ENCODE measurements at places on chromosomes 3 and 15.

GRCh38 chr3:55484801-55485791, 2.0 kb downstream of the WNT5A start:
- DNase-seq: peak; percentile 89

GRCh38 chr3:157868196-157868595, 238.0 kb downstream of the SHOX2 start:
- peak; percentile 10 for DNase-seq

DNA sequence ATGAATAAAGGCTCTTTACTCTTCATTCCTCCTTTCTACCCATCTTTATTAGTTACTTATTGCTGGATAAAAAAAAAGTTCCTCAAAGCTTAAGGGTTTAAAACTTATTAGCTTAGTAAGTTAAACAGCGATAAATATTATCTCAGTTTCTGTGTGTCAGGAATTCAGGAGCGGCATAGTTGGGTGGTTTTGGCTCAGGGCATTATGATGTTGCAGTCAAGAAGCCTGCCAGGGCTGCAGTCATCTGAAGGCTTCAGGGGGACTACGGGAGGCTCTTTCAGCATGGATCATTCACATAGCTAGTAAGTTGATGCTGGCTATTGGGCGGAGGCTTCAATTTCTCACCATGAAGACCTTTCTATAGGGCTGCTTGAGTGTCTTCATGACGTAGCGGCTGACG, 1.9 kb upstream of the DLG1 start:
- no peak for DNase-seq

DNA sequence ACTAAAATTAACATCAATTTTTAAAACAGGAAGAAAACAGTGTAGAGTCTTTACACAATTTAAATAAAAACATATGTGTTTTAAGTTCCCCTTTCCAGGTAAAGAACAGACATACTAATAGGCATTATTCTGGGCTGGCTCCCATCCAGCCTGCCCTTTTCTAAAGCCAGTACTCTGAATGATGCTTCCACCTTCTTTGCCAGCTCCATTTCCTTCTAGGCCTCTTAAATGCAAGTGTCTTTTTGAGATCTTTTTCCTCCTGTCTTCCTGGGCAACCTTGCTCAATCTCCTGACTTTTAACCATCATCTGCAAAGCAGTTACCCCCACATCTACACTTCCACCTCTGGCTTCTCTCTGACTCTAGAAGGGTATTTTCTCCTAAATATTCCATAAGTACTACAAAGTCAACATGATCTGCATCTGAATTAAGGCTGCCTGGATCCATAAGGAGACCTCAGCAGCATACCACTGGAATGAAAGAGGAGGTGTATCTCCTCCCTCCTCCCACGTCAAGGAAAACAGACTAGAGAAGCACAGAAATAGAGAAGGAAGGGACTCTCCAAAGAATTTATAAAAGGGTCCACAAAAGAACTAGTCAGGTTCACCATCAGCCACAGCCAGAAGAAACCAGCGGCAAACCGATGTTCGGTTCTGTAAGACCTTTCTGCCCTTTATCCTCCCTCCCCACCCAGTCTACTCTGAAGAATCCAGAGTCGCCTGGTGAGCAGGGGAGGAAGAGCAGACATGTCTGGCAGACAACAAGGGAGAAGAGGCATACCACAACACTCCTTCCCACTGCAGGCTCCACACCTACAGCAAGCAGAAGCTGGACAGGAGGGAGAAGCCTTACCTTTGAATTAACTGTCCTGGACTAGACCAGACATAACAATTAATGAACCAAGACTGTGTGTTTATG, 47.1 kb downstream of the GOLIM4 start:
- DNase-seq: no peak

- DNase-seq: no peak
Measured at GRCh38 chr3:71189480-71189879, 394.0 kb downstream of the FOXP1 start.

- peak; percentile 9 for DNase-seq
Measured at GRCh38 chr3:149016669-149017541, 25.6 kb downstream of the GYG1 start.

DNA sequence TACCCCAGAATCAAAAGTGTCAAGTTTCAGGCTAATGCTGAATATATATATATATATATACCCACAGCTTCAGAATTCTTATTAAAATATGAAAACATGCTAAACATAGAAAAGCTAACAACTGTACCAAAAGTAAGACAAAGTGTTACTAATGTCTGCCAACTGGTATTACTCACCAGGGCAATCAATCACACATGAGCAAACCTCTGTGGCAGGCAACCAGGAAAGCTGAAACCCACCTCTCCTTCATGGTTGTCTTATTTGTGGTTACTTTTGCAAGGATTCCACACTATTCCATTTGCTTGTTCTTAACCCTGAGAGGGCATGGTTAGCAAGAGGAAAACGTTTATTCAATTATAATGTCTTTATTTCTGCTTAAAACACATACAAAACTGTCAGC, 512.3 kb upstream of the MDFIC2 start:
- DNase-seq: no peak

DNA sequence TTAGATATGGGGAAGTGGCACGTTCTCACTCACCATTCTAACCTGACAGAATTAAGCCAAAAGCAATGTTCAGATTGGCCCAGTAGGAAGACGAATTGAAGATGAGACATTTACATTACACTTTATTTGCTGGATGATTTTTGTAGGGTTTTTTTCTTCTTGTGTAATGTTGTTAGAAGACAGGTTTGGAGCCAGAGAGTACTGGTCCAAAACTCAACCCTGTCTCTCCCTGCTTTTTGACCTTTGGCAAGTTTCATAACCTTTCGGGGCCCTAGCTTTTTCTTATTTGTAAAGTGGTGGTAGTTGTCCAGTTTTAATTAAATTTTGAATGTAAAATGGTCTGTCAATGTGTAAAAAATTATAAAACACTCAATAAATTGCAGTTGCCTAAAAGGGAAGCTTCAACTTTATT, 29.5 kb downstream of the PDE8A start:
- no peak for DNase-seq

DNA sequence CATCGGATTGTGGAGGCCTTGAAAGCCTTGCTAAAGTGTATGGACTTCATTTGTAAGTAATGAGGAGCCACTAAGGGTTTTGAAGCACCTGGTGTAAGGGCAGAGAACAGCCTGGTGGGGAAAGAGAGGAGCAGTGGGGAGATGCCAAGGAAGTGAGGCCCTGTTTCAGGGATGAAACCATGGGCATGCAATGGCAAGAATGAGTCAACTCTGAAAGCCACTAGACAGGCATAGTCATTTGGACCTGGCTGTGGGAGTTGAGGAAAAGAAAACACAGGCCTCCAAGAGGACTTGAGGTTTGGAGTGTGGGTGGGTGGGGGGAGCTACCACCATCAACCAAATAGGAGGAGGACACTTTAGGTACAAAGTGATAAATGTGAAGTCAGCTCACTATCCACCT, 7.6 kb downstream of the XCR1 start:
- no peak for DNase-seq

- no peak for DNase-seq
Measured at GRCh38 chr15:76184650-76185035, 124.9 kb downstream of the TMEM266 start.

- no peak for DNase-seq
Measured at GRCh38 chr15:39287322-39288195, 293.3 kb upstream of the THBS1 start.

GRCh38 chr15:62369454-62369853, 204.4 kb upstream of the C2CD4B start:
- no peak for DNase-seq

DNA sequence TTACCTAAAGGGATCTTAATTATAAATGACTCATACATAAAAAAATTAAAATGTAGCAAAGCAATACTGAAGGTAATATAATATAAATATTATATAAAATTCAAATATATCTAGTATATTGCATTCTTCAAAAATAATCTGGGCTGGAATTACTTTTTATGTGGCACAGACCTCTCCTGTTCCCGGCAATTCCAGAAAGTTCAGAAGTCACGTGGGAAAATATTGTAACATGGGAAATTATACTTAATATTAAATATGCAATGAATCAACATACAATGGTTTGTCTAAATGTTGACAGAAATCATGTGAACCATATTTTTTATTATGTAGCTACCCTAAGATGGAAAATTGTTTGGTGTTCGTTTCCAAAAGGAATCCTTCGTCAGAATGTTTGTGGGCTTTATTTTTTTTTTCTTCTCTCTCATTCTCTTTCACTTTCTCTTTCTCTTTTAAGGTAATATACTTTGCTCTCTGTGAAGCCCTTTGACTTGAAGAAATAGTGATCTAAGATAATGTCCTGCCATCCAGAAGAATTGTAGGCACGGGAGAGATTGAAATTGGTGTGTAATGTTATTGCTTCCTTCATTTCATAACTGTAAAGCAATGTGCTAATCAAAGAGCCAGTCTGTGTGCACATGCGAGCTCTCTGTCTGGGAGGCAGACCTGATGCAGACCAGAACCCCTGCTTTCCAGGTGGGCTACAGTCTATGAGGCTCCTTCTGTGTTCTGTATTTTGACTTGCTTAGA, 559.4 kb downstream of the NR2F2 start:
- DNase-seq: no peak

DNA sequence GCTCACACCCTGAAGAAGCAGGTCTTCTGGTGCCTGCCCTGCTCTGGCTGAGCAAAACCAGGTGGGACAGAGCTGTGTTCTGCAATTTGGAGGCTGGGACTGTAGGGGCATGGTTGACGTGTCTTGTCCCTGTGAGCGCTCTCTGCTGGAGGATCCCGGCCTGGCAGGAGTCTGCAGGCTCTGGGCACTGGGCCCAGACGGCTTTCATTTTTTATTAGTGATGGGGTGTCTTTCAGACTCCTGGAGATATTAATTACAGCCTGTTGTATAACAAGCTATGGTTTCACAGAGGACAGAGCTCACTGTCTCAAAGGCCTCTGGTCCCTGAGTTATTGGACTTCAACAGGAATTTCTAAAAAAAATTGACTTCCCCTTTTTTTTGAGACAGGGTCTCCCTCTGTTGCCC, 29.5 kb upstream of the ZNF710 start:
- no peak for DNase-seq

DNA sequence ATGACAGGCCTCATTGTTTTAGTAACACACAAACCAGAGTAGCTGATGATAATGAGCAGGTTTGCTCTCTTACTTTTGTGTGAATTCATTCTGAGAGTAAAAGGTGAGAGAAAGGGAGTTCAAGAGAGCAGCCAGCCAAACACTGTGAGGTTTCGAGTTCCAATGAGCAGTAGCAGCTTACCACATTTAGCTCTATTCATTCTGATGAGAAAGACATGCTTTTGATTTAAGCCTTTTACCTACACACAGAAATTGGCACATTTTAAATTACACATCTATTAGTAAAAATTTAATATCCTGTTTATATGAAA, 28.0 kb downstream of the GLDN start:
- no peak for DNase-seq

DNA sequence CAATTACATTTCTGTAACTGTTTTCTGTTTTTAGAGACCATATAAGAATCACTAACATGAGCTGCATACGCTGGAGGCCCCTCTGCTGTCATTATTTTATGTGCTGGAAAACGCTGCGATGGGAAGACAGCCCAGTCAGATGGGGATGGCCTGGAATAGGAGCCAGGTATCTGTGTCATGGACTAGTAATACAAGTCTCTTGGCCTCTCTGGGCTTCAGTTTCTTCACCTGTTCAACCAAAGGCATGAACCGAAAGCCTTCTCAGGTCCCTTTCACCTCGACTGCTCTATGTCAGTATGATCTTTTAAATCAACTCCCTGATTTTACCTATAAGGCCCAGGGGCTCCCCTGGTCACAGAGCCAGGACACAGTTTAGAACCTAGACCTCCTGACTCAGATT, 14.6 kb upstream of the RFTN1 start:
- no peak for DNase-seq

GRCh38 chr3:115227461-115227860, 80.4 kb upstream of the ZBTB20 start:
- no peak for DNase-seq

DNA sequence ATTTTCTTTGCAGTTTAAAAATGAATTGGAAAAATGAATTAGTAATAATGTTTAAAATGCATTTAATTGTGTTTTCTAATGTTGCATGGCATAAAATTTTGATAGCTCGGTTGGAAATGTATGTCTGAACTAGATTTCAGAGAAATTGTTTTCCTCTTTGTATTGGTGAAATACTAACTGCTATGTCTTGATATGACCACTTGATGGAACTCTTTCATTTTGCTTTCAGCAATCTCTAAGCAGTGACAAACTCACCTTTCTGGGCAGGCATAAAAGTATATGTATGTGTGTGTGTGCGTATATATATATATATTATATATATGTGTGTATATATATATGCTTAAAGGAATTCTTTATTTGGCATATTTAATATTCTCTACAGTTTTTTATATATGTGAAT, 239.3 kb upstream of the ZNF717 start:
- DNase-seq: no peak

GRCh38 chr15:64624242-64624641, 151.1 kb downstream of the RBPMS2 start:
- DNase-seq: no peak

DNA sequence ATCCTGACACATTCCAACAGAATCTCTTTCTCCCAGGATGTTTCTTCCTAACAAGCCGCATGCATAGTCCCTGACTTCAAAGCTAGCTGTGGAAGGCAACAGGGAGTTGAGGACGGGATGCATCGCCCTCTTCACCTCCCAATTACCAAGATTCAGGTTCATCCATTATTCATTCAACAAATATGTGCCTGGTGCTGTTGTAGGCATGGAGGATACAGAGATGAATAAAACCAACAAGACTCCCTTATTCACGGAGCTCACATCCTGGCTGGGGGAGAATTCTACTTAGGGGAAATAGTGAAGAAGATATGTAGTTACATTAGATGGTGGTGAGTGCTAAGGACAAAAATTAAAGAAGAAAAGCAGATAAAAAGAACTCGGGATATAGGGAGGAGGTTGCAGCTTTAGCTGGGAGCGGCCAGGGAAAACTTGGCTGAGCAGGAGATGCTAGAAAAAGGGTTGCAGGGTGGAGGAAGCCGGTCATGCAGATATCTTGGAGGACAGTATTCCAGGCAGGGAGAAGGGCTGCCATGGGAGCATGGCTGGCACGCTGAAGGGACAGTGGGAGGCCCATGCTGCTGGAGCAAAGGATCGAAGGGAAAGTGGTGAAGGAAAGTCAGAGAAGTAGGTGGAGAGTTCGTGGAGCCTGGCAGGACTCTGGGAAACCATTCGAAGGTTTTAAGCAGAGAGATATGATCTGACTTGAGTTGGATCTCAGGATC, 5.0 kb downstream of the ITGB5 start:
- no peak for DNase-seq

All from suppressor macrophage (primary cell).